ENCODE measurements at places on chromosomes 5 and 9.
A peak's percentile ranks its signal among the peaks of the same experiment; 100 is the strongest.

DNA sequence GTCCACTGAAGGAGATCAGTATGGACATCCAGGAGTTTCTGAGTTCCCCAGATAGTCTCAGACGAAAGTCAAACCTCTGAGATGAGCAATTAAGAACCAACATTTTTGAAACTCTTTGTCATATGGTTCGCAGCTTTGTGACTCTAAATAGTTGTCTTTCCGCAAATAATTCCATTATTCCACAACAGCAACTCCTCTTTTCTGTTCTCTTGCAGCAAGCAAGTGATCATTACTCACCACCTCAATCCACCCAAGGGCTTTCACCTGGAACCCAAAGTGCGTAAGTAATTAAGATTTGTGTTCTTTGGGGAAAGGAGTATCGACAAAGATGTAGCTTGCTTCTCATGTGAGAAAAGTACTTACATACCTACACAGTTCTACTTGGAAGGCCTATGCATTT, 15.6 kb downstream of the MTX3 start:
- no peak for DNase-seq

DNA sequence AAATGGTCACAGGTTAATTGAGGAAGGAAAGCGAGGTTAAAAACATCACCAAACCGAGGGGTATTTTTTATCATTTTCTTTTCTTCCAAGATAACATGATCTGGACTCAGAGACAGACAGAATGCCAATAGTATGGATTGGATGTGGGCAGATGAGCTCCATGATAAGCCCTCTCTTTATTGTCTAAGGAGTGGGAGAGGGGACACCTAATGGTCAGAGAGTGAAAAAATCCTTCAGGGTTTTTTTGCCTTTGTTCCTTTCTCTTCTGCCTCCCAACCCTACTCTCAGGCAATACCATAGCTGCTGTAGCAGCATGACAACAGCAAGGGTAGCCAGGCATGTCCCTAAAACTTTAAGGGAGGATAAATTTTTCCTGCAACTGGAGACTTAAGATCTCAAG, 94.7 kb downstream of the DIRAS2 start:
- no peak for DNase-seq

DNA sequence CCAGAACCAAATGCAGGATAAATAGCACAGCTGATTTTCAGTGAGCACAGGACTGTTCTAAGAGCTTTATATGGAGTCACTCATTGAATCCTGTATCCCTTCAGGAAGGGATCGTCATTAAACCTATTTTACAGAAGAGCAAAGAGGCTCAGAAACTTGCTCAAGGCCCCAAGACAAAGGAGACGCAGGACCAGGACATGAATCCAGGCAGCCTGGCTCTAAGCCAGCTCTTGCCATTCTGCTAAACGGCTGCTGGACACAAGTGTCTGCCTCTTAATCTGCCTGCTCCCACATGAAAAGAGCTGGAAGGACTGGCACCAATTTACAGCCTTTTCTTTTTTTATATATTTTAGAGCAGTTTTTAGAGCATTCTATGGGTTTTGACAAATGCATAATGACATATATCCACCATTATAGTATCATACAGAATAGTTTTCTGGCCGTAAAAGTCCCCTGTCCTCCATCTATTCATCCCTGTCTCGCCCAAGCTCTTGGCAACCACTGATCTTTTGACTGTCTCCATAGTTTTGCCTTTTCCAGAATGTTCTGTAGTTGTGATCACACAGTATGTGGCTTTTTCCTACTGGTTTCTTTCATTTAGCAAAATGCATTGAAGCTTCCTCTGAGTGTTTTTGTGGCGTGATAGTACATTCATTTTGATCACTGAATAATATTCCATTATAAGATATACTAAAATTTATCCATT, 37.5 kb downstream of the RETREG1 start:
- DNase-seq, result peak; percentile 47

GRCh38 chr9:1490341-1491232, 440.4 kb downstream of the DMRT2 start:
- DNase-seq, result no peak

- no peak for DNase-seq
Measured at GRCh38 chr9:87096506-87096905, 149.2 kb upstream of the GAS1 start.

DNA sequence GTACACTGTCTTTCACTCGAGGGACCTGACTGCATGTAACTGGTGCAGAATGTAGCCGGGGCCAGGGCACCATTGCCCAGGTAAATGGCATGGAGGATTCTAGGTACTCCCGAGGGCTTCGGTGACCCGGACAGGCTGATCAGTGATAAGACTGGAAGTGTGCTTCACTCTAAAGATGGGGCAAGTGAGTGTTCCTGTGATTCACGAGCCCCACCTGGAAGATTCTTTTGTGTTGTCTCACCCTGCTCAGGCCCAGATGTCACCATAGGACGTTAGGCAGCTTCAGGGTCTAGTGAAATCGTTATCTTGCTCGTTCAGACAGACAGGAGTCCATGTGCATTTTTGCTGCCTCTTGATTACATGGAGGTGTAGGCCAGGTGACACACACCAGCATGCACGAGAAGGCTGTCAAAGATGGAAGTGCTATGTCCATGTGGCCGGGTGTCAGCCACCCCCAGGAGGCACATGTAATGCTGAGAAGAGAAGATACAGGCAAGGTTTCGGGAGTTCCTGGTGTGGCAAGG, 73.9 kb downstream of the WNK2 start:
- DNase-seq, result no peak

GRCh38 chr5:141135030-141135717, at the start of gene PCDHB5:
Gene PCDHB5, plus strand, starts transcription at chr5:141135206. Its CDS starts 229 bp downstream, at chr5:141135435.
- no peak for DNase-seq

GRCh38 chr5:89229331-89230070, 346.5 kb upstream of the MEF2C start:
- DNase-seq, result no peak

- DNase-seq, result no peak
Measured at GRCh38 chr5:72488756-72489155, 18.5 kb downstream of the ZNF366 start.

DNA sequence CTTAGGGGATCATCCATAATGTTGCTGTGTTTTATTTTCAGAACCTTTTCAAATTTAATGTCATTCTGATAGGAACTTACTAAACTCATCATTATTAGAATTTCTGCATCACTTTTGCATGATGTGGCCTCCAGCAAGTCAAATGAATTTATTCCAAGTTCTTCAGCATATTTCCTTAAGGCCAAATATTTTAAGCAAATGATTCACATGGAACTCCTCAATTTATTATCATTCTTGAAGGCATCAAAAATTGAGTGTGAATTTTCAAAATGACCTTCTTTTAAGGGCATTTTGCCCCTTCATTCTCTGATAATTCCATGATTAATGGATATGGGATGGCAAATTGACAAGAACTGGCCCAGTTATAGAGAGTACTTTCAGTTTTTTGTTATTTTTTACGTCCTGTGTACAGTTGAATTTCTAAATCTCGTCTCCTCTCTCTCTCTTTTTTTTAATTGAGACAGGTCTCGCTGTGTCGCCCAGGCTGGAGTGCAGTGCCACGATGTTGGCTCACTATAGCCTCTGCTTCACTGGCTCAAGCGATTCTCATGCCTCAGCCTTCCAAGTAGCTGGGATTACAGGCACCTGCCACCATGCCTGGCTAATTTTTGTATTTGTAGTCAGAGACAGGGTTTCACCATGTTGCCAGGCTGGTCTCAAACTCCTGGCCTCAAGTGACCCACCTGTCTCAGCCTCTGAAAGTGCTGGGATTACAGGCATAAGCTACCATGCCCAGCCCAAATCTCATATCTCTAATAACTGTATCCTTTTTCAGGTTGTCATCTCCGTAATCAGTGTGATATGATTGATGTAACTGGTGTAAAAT, 29.1 kb downstream of the GPR21 start:
- no peak for DNase-seq

GRCh38 chr5:172499287-172499686, 45.0 kb upstream of the SH3PXD2B start:
- no peak for DNase-seq

- DNase-seq, result no peak
Measured at GRCh38 chr9:115837618-115838017, 316.0 kb upstream of the PAPPA start.

GRCh38 chr9:109880276-109881169, 100.5 kb downstream of the PALM2AKAP2 start:
- DNase-seq, result no peak

GRCh38 chr5:16574789-16575721, 41.7 kb downstream of the RETREG1 start:
- no peak for DNase-seq

DNA sequence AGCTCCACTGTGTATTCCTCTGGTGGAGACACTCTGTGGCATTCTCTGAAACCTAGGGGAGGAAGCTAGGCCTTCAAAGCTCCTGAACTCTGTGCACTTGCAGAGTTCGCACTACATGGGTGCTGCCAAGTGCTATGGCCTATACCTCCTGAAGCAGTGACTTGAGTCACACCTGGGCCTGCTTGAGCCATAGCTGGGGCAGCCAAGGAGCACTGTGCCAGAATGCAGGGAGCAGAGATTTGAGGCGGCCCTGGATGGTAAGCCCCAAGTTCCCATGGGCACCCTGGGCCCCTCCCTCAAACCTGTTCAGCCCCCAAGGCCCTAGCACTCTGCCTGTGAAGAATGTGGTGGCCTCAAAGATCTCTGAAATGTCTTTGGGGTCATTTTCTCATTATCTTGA, 212.9 kb downstream of the SPATA31A6 start:
- DNase-seq, result no peak

- DNase-seq, result no peak
Measured at GRCh38 chr5:111775224-111775623, 18.2 kb upstream of the NREP start.

- DNase-seq, result no peak
Measured at GRCh38 chr9:126677188-126678084, 63.7 kb downstream of the LMX1B start.

GRCh38 chr5:111461255-111461671, 51.1 kb downstream of the STARD4 start:
- DNase-seq, result no peak

- no peak for DNase-seq
Measured at GRCh38 chr9:87734106-87734505, 8.2 kb downstream of the CTSL start.

- DNase-seq, result no peak
Measured at GRCh38 chr9:128916745-128917144, 4.0 kb upstream of the PHYHD1 start.

- DNase-seq, result no peak
Measured at GRCh38 chr5:136994154-136994553, 505.0 kb downstream of the SPOCK1 start.

GRCh38 chr5:115439042-115439441, 105.5 kb downstream of the FEM1C start:
- DNase-seq, result no peak

DNA sequence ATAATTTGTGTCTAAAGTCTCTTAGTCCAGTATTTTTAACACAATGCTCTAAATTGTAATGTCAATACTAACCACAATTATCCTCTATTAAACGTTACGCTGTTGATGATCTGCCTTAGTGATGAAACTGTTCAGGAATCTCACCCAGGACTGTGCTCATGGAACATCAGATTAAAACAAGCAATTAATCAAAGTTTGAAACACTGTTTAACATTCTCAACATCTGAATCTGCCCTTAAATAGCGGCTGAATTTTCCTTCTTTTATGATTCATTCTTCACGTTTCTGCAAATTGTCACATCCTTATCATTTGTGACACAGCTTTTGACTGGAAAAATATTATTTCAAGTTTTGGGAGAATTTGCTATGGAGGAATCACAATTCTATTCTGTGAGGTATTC, 113.8 kb downstream of the MARCHF11 start:
- no peak for DNase-seq

DNA sequence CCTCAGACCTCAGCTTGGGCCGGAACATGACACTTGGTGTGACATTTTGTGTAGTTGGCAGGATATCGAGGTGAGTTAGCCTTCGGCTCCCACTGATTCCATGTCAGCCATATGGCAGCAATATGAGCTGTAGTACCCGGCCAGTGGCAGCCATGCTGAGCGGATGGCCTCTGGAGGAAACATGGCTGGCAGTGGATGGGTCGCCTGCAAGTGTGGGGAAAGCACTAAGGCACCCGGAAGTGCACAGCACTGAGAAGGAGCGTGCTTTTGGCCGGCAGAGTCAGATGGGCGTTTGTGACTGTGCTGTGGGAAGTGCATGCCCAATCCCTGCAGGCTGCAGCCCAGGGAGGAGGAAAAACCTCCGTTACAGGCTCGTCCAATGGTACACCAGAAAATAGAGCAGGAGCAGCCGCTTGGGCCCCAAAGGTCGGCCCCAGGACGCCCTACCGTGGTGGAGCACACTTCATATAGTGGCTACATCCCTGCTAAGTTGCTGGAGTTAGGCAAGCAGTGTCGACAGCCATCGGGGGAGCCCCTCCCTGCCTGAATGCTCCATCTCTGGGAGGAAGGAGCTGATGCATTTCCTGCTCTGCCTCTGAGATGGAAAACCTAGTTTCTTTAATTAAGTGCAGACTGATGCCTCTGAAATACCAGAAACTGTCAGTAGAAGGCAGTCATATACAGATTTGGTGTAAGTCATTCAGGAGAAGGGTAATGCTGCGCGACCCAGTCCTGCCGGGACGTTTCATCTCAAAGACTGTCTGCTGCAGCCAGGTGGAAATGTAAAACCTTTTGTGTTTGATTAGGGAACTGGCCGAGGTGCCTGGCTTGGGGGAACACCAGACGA, 2185.8 kb upstream of the ACO1 start:
- no peak for DNase-seq

DNA sequence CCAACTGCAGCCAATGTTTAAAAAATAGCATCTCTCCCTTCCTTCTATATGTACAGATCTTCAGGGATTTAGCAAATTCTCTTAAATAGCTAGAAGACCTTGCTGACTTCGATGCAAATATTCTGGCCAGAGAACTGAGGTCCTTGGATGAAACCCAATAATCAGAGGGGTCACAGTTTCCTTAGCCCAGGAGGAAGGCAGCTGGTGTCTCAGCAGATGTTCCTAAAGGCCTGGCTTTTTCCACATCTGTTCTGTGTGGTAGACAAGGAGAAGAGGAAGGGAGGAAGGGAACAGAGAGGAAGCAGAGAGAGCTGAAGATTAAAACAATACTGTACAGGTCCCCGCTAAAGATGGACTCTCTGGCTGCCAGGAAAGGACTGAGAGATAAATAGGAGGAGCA, 33.1 kb downstream of the BOD1 start:
- DNase-seq, result no peak

- peak; percentile 10 for DNase-seq
Measured at GRCh38 chr9:69580582-69581214, 91.5 kb downstream of the APBA1 start.

- no peak for DNase-seq
Measured at GRCh38 chr5:153938191-153938842, 100.4 kb downstream of the FAM114A2 start.

All from NCI-H1092 (cell line).